ENCODE measurements at places on chromosomes 11 and 22.

- DNase-seq, result no peak
Measured at GRCh38 chr11:977830-978720, 52.4 kb downstream of the AP2A2 start.

GRCh38 chr11:114309517-114309916 lies 13.3 kb downstream of the NNMT start:
- DNase-seq, result no peak

DNA sequence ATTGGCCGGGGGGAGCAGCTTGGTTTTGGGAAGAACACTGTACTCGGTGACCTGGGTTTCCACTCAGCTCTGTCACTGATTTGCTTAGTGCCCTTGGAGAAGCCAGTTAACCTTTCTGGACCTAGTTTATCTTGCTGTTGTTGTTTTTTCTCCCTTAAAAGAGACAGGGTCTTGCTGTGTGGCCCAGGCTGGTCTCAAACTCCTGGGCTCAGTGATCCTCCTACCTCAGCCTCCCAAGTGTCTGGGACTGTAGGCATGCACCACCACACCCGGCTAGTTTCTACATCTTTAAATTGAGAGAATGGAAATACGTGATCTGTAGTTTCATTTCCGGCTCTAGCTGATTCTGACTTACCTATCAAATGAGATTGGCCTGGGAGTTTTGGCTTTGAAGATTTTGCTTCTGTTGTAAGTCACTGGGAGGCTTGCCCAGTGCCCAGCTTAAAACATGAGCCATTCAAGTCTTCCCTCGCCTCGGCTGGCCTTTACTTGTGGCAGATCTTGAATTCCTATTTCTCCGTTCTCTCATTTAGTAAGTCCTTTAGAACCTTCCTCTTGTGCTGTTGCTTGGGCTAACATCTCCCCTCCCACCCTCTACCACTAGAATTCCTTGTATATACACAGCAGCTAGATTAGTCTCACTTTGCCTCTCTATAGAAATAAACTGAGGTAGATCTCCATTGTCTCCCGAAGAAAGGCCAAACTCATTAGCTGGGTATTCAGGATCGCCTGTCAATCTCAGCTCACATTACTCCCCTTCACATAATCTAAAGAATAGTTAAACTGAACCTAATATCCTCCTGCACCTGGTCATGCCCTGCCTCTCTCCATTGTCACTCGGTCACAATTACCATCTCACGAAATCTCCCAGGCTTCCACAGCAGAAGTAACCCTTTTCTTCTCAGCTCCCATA lies 87.7 kb upstream of the SLC25A18 start:
- DNase-seq, result no peak

- no peak for DNase-seq
Measured at GRCh38 chr22:22687638-22688500, 43.5 kb downstream of the GGTLC2 start.

- DNase-seq, result no peak
Measured at GRCh38 chr11:109993786-109994185, 99.4 kb upstream of the ZC3H12C start.

DNA sequence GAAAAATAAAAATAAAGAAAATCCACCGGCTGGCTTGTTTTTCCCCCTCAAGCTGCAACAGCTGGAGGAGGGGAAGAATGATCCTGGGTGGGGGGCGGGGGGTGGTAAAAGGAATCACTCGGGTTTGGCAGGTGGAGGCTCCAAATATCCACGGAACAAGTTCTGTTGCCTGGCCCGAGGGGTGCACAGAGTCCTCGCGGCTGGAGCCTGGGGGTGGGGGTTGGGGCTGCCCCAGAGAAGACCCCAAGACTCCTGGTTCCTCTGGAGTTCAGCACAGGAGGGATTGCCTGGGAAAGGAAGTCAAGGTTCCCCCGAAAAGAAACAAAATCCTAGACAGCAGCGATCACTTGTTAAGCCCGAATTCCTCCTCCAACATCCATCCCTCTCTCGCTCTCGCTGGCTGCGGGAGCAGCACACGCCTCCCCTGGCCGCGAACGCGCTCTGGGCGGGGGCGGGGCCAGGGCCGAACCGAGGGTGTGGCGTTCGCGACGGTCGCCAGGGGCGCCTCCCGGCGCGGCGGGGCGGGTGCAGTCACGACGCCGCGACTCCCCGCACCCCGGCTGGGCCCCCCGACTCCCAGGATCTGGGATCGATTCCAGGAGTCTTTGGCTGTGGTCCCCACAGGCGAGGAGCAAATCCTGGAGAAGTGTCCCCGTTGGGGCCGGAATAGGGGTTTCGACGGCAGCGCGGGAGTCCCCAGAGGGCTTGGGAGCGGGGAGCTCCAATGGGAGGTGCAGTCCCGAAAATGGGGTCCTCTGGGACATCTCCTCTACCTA lies at the start of gene KCNA4:
Gene KCNA4, minus strand, starts transcription at position 443 of the 776 bp plus-strand sequence. CDS start 4,352 bp downstream, outside the sequence.
- no peak for DNase-seq

DNA sequence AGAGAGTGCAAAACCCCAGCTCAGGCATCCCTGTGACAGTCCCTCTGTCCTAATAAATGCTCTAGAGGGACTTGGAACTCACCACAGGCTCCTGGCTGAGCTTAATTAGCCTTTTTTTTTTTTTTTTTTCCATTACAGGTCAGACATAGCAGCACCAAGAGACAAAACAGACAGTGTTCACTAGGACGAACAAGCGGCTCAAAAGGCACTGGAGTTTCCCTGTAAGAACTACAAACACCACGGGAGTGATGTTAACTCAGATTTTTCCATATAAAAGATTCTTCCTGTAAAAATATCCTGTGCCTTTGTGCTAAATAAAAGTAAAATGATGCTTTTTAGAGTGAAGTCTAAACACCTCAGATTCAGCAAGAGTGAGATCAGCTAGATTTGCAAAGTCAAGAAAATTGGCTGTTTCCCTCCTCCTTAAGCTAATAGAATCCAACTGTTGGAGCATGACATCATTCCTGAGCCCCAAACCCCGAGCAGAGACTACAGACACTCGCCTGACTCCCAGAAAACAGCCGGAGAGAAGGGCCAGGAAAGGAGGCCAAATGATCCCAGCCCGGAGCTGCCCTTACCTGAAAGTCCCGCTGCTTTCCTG lies 101.0 kb upstream of the AKIP1 start:
- peak; percentile 17 for DNase-seq

DNA sequence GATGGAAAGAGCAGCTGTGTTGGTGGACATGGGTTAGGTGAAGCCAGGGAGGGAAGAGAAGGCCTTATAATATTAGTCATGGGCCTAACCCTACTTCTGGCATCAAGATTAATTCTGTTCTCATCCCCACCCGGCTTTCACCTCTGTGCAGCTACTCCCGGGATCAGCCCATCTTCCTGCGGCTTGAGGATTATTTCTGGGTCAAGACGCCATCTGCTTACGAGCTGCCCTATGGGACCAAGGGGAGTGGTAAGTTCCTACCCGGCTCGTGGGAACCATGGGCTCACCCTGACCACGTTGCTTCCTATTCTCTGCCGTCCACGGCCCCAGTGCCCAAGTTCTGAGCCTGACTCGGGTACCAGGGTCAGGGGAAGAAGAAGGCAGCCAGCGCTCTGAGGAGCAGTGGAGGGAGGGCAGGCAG lies 51.6 kb downstream of the ST3GAL4 start:
- DNase-seq, result no peak

GRCh38 chr11:107733518-107733917 lies 21.7 kb upstream of the SLN start:
- DNase-seq, result no peak

- DNase-seq, result no peak
Measured at GRCh38 chr11:860234-861104, 17.8 kb downstream of the TSPAN4 start.

DNA sequence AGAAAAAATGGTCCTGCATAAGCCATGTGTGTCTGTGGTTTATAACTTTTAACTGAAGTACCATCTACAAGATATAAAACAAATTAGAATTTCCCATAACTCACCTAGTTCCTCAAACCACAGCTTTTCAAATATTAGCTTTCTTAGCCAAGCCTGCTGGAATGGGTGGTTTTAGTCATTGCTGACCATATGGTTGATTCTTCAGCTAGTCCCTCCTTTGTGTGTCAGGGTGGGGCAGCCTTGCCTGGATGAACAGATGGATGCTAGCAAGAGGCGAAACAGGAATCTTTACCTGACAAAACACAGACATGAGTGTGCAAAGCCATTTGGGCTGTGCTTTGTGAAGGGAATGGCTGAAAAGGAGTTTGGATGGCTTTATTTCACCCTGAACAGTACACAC lies 6.9 kb upstream of the B3GNT6 start:
- DNase-seq, result no peak

DNA sequence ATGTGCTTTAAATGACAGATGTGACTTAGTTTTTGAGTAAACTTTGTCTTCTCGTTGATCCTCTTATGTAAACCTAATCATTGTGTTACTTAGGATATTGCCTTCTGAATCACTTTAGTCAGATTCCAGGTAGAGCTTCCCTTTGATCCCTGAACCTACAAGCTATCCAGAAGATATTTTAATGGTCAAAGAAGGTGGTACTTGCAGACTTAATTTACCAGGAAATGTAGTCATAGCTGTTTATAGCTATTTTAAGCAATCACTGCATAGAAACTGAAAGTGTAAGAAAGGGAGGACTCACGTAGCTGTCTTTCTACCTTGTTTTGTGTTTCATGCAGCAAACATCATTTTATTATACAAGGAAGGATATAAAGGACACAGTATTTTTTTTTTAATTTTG lies 189.5 kb downstream of the DDX10 start:
- DNase-seq, result no peak

GRCh38 chr22:35357883-35358621 lies 22.8 kb upstream of the HMOX1 start:
- DNase-seq, result no peak

DNA sequence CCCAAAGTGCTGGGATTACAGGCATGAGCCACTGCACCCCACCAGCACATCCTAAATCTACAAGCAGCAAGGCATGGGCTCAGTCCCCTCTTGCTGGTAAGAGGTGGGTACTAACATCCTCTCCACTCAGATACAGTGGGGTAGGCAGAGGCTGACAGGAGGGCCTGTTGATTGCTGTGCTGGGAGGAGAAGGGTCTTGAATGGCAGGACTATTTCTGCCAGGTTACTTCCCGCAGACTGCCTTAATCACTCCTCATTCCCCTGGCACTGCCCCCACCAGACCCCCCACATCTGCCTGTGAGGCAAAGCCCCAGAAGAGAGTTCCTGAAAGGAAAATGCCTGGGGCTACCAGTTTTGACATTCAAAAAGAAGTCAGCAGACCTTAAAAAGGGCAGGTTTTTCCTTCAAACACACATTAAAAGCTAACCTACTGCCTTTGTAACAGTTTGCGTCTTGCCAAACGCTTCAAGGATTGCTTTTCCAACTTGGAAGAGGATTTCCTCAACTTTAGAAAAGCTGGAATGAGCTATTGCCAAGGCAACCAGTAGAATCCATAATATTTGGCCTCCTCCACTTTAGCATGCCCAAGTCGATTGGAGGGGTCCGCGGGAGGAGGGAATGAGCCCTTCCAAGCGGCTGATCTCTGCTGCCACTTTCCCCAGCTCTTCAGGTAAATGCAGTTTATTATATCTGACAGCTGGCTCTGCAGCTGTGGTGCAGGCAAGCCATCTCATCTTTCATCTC lies 62.0 kb downstream of the FDX1 start:
- no peak for DNase-seq

GRCh38 chr11:57942808-57943207 lies 80.9 kb upstream of the OR9Q1 start:
- DNase-seq, result no peak

- DNase-seq, result no peak
Measured at GRCh38 chr22:24186352-24186740, 5.1 kb downstream of the SUSD2 start.

GRCh38 chr11:85096939-85097338 lies 530.2 kb downstream of the DLG2 start:
- DNase-seq, result no peak

DNA sequence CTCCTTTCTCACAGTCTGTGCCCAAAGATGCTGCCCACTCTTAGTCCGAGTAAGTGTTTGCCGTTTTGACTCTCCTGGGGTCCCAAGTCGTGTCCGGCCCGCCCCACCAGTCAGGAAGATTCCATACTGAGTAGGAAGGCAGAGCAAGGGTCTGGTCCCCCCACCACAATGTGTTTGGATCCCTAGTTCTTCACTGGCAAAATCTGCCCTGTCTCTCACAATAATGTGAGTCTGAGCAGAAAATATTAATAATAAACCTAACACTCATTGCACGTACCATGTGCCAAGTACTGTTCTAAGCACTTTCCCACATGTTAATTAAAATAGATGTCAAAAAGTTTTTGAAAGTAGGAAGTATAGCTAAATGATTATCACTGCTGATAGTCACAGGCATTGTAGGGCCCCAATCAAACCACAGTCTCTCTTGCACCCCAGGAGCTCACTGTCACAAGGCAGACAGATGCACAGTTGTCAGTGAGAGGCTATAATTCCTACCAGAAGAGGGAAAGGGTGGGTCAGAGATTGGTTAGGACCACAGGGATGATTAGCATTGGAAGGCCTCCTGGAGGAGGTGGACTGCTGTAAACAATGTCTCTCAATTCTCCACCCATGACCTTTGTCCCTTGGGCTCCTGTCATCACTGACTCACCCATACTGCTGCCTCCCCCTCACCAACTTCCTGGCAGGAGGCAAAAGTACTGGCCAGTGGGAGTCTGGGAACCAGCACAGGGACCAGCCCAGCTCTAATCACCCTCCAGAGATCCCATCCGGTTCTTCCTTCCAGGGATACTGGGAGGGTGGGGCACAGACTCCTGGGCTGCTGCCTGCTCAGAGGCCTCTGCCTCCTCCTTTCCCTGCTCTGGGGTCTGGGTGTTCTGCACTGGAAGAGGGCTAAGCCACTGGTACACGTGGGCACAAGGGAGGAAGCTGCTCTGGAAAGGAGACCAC lies 1.0 kb upstream of the POLD4 start:
- no peak for DNase-seq

- DNase-seq, result no peak
Measured at GRCh38 chr22:19086896-19087295, 35.3 kb downstream of the DGCR2 start.

GRCh38 chr11:33861386-33861785 lies 30.5 kb downstream of the LMO2 start:
- no peak for DNase-seq

- DNase-seq, result no peak
Measured at GRCh38 chr11:398826-399225, 4.8 kb downstream of the PKP3 start.

- no peak for DNase-seq
Measured at GRCh38 chr11:11081288-11081687, 223.4 kb upstream of the ZBED5 start.

- DNase-seq, result no peak
Measured at GRCh38 chr11:93622043-93622442, 39.4 kb upstream of the CEP295 start.

DNA sequence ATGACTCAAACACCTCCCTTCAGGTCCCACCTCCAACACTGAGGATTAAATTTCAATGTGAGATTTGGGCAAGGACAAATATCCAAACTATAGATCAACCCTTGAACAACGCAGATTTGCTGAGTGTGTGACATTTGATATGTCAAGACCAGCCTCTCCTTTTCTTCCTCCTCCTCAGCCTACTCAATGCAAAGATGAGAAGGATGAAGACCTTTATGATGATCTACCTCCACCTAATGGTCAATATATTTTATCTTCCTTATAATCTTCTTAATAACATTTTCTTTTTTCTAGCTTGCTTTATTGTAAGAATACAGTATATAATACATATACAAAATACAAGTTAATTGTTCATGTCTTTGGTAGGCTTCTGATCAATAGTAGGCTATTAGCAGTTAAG lies 67.5 kb upstream of the MPPED2 start:
- DNase-seq, result no peak

- DNase-seq, result no peak
Measured at GRCh38 chr22:38298312-38299005, 18.8 kb downstream of the CSNK1E start.

GRCh38 chr11:112822478-112823274 lies 138.5 kb upstream of the NCAM1 start:
- DNase-seq, result no peak

- DNase-seq, result no peak
Measured at GRCh38 chr11:1749395-1750351, 722 bp downstream of the IFITM10 start.

- DNase-seq, result no peak
Measured at GRCh38 chr11:69311767-69312385, 17.9 kb downstream of the MYEOV start.

Data from hypothalamus (tissue), 51 donors.